ENCODE measurements at places on chromosomes 6 and 20. TPM values are rescaled to one million over a fixed set of nuclear protein-coding genes. Genes with fewer than 3 reads are reported as not detected.
A peak's percentile ranks its signal among the peaks of the same experiment; 100 is the strongest.

XKR7 gene
- not detected for total RNA-seq

OR2H1 gene
- under 0.01 TPM for total RNA-seq

COQ3 gene
- total RNA-seq: 5.5 TPM

VGLL2 gene
- total RNA-seq: not detected

KCNG1 gene
- total RNA-seq: 2.3 TPM

CCDC28A gene
- total RNA-seq: 18.0 TPM

SALL4 gene
- 0.26 TPM for total RNA-seq

SEMG1 gene
- not detected for total RNA-seq

NHSL1 gene
- total RNA-seq: 48.5 TPM

CLPSL1 gene
- not detected for total RNA-seq

FAM209B gene
- not detected for total RNA-seq

REM1 gene
- total RNA-seq: not detected

PRSS16 gene
- not detected for total RNA-seq

- DNase-seq: no peak
These were observed 171.8 kb upstream of the RNF24 start for GRCh38 chr20:4187147-4187546.

DNA sequence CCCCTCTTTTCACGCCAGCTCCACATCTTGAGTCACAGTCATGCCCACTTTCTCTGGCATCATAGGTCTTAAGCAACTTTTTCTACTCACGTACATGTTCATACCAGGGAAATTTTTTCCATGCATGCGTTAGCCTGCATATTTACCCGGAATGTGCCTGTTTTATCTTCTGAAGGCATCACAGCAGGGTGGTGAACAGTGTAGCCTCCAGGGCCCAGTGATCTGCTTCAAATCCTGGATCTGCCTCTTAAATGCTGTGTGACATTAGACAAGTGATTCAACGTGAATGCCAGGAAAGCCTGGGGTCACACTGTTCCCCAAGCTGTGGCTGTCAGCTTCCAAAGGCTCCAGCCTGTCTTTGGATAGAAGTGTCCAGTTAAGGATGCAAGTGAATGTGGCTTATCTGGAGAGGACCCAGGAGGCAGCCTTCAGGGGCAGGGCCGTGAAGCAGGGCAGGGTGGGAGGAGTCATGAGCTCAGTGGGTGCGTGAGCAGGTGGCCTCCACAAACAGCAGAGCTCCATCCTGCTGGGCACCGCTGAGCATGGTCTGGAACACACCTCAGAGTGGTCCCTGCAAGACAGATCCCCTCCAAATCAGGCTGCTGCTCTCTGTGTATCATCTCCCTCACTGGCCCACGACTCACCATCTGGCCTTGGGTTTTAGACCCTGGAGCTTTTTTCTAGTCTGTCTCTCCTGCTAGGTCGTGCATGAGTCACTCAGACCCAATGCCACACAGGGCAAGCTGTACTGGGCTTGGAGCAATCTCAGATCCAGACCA is 30.4 kb upstream of the CD93 start:
- DNase-seq: no peak

DNA sequence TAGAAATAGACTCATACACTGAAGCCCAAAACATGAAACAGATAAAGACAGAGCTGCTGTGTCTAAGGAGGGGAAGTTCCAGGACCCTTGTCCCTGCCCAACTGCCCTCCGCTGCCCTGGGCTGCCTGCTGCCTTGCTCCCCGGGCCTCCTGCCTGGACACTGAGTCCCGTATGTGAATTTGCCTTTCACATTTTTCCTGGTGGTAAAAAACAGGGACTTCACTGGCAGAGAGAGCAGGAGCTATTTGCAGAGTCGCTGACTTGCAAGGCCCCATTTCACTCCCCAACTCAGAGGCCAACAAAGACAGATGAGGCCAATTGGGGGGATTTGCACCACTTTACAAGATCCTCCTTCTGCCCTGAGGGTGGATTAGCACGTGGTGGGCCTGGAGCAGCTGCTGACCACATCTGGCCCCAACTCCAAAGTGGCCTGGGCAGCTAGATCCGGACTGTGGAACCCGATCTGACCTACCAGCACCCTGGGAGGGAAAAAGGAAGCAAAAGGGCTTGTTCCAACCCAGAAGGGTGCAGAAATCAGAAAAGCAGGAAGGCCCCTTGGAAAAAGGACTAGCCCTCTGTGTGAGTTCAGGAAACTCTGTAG is 61.4 kb downstream of the NOL4L start:
- DNase-seq: no peak

DNA sequence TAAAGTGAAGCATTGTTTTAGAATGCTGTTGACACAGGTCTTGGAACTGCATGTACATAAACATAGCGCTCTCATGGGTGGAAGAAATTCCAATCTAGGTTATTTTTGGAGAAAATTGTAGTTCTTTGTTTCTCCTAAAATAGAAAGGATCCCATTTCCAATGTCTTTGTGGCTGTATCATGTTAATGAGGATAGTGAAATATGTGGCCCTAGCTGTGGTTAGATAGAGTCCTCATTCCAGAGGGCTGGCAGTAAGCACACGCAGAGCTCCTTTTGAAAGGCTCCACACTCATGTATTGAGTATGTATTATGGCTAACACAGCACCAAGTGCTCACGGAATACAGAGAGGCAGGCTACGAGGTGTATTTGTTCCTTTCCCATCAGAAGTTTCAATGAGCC is 60.9 kb downstream of the SNRNP48 start:
- DNase-seq: no peak

GRCh38 chr6:113660819-113661218 is 196.3 kb upstream of the MARCKS start:
- DNase-seq: no peak

- no peak for DNase-seq
These were observed 41.1 kb downstream of the GMDS start for GRCh38 chr6:2204272-2204671.

GRCh38 chr6:42152024-42152423 is 9.6 kb upstream of the C6orf132 start:
- no peak for DNase-seq

DNA sequence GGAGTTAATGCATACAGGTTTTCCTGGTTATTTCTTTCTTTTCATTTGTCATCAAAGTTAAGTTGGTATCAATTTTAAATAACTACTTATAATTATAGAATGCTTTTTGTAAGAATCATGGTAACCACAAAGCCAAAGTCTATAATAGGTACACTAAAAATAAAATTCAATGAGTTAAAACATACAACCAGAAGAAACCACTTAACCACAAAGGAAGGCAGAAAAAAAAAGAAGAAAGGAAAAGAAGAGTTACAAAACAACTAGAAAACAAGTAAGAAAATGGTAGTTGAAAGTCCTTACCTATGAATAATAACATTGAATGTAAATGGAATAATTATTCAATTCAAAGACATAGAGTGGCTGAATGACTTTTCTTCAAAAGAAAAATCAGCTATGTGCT is 45.6 kb downstream of the THBS2 start:
- DNase-seq: no peak

GRCh38 chr6:7074870-7075269 is 32.9 kb upstream of the RREB1 start:
- no peak for DNase-seq

GRCh38 chr6:122799140-122799745 is 10.2 kb downstream of the SMPDL3A start:
- no peak for DNase-seq

- DNase-seq: no peak
These were observed 49.0 kb upstream of the NXT1 start for GRCh38 chr20:23301436-23302050.

DNA sequence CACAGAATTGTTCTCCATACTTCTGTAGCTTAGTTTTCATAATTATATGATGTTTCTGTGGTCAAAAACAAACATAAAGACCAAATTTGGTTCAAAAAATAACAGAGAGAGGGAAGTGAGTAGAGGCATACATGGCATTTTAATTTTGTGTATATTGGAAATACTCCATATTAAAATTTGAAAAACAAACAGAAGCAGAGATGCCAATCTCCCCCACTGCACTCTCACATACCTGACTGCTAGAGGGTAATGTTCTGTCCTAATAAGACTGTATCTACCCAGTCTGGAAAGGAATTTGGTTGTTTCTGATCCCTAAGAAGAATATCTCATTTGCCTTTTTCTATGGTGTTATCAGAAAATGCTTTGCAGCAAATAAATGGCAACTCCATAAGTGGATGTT is 959.0 kb upstream of the FLRT3 start:
- DNase-seq: no peak

DNA sequence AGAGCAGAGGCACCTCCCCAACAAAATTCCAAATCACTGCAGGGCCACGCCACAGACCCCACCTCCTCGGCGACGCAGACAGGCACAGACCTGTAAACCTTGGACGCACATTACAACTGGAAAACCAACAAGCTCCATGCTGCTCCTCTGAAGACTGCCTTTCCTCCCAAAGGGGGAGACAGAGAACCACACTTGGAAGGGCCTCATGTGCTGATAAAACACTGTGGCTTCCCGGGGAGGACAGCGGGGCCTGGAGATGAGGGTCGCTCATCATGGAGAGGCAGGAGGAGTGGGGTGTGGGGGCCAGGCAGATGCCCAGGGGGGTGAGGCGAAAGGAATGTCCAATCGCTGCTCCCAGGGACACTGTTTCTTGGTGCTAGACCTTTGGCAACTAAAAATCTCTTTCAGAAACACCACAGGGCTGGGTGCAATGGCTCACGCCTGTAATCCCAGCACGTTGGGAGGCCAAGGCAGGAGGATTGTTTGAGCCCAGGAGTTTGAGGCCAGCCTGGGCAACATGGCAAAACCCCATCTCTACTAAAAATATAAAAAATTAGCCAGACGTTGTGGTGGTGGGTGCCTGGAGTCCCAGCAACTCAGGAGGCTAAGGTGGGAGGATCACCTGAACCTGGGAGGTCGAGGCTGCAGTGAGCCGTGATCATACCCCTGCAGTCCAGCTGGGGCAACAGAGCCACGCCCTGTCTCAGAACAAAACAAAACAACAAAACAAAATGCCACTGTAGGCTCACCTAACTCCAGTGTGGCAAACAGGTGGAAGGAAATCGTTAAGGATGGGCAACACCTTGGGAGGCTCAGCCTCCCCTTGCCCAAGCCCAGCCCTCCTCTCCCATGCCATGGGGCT is 53.8 kb downstream of the ABHD12 start:
- DNase-seq: peak; percentile 9

DNA sequence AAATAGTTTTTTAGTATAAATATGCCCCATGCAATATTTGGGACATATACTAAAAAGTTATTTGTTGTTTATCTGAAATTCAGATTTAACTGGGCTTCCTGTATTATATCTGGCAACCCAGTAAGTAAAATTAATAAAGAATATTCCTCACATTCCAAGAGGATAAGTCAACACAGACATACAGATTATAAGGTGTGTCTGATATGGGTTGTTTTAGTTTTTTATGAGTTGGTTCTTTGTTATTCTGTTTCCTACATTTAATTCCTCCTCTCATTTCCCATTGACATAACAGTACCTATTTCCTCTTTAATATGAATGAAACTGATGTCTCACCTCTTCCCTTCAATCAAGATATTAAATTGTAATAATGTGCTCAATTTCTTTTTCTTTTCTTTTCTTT is 1.7 kb upstream of the PLA2G7 start:
- DNase-seq: no peak

DNA sequence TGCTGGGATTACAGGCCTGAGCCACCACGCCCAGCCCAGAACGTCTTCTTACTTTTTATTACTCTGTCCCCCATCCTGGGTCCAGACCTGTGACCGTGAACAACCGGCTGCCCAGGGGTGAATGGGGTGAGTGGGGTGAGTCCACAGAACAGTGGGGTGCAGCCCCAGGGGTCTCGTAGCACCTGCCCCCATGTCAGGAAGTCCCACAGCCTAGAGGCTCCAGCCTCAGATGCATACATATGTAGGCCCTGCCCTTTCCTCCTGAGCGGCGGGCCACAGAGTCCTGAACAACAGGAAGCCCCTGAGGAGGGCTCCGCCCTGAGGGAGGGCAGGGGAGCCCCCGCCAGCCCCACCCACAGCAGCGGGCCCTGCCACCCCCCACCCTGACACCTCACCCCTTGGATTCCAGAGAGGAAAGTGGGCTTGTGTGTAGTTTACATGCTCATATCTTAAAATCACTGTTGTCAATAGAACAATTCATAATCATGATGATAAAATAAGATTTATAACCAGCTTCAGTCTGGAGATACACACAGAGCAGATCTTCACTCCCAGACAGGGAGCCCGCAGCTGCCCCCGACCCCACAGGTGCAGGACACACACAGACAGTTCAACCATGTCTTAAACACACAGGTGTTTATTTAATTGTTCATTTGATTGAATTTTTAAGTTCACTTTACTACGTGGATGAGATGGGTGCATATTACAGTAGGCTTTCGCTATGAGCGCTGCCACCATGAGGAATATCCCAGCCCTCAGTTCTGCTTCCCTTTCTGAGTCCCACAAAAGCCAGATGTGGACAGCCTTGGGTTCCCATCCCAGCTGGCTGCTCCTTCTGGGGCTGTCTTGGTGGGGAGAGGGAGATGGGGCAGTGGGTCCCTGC is 12.4 kb upstream of the GMEB2 start:
- DNase-seq: no peak

DNA sequence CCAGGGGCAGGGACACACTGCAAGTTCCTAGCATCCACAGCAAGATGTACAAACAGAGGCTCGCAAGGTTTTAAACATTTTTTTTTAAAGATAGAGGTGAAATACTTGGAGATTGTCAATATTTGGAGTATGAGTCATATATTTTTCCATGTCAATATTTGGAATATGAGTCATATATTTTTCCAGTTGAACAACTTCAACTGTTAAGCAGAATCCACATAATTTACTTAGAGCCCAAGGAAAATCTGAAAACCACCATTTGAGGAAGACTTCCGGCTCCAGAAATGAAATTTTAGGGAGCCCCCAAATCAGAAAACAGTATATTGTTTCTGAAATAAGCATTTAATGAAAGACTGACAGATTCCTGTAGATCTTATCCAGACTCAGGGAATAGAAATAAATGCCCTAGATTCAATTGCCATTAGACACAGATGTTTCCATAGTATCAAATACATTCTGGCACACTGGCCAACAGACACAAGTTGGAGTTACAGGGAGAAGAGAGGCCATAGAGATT is 51.6 kb upstream of the FAM184A start:
- peak; percentile 80 for DNase-seq

DNA sequence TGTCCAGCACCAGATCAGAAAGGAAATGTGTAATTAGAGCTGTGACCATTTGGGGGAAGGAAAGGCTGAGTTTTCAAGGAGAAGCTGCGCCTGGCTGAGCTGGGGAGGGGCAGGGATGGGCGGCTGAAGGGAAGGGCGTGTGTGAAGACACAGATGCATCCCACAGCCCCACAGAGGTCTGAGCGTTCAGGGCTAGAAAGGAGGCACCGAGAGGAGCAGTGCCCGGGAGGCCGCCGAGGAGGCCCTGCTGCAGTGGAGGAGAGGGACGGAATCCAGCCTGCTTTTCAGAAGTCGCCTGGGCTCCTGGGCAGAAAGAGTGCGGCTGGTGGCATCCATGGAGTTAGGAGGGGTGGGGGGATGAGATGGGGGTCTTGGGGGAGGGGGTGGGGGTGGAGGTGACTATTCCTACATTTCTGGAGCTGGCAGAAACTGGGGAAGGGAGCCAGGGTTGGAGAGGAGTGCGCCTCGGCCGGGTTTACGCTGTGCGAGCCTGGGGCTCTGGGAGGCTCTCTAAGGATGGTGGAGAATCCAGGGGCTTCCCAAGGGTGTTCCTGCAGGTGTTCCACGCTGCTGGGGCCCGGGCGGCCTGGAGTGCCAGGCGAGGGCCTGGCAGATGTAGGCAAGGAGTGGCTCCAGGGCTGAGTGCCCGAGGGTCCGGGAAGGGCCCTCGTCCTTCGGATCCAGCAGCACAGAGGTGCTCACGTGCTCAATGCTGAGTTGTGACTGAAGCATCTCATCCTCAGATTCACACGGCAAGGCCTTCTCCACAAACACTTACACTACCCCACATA is 41.8 kb downstream of the WDR27 start:
- DNase-seq: no peak

Data from dermis microvascular lymphatic vessel endothelial cell (primary cell).